ENCODE measurements at places on chromosomes 13 and 19.

GRCh38 chr19:31284621-31285020 lies 64.6 kb downstream of the TSHZ3 start:
- DNase-seq = no peak

GRCh38 chr13:40337651-40338050 lies 328.8 kb downstream of the FOXO1 start:
- DNase-seq = no peak

DNA sequence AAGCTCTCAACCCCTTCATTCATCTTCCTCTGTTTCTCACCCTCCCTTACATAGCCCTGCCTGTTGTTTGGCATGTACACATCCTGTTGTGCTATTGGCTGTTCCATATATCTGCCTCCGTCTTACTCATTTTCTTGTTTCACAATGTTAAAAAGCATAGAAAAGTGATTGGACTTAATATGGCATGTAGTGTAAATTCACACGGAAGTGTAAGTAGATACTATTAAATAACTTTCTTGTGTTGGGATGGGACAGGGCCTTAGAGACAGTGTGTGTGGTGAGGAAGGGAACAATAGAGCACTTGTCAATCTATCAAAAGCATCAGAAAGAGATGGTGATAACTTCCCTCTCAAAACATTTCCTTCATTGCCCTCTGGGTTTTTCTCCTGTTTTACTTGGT lies 12.3 kb downstream of the LMO7 start:
- no peak for DNase-seq

DNA sequence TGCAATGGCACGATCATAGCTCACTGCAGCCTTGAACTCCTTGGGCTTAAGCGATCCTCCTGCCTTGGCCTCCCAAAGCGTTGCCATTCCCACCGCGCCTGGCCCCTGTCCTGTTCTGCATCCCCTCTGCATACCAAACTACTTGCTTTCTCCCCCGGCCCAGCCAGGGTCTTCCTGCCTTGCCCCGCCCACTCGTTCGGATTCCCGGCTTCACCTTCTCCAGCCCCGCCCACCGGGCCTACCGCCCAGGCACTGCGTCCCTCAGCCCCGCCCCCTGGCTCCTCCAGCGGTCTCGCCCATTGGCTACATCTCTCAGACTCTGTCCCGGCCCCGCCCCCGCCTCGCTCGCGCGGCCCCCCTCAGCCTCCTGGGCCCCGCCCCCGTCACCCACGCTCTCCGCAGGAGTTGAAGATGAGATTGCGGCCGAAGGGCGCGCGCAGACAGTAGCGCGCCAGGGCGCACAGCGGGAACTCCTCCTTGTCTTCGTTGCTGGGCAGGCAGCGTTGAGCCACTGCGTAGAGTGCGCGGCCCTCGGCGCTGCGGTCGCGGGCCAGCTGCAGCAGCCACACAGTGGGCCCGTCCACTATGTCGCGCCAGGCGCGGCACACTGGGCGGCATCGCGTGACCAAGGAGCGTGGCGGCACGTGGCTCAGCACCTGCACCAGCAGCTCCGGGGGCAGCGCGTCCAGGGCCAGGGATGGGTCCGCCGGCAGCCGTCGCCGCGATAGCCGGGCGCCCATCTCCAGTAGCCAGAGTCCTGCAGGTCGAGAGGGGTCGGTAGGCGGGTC lies 19.0 kb downstream of the MRPS12 start:
- peak; percentile 79 for DNase-seq

- DNase-seq = no peak
Observed at GRCh38 chr19:37243206-37243632, 25.2 kb downstream of the ZNF383 start.

- no peak for DNase-seq
Observed at GRCh38 chr19:9636018-9636417, 15.0 kb upstream of the ZNF561 start.

GRCh38 chr19:52200044-52200443 lies 10.2 kb downstream of the PPP2R1A start:
- DNase-seq = no peak

- DNase-seq = no peak
Observed at GRCh38 chr13:25135896-25136295, 36.2 kb downstream of the AMER2 start.

- no peak for DNase-seq
Observed at GRCh38 chr13:47249266-47249665, 352.4 kb upstream of the HTR2A start.

GRCh38 chr13:40440990-40441820 lies 225.2 kb downstream of the FOXO1 start:
- DNase-seq = no peak

- DNase-seq = no peak
Observed at GRCh38 chr19:43560687-43561086, 14.6 kb downstream of the XRCC1 start.

GRCh38 chr13:36211567-36211966 lies 2.8 kb downstream of the SOHLH2 start:
- no peak for DNase-seq

DNA sequence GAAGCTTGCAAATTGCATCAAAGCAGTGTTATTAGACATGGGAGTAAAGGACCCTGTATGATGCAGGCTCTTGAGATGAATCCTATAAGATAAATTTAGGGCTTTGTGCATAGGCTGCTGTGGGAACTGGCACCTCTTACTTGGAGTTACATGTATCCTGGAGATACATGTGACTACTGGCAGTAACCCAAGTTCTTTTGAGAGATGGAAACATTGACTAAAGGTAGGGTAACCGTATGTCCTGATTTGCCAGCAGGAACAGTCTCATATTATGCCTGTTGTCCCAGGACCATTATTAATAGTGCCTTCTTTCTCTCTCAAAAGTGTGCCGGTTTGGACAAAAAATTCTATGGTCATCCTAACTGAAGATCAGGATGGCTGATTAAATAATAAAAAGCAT lies 195.4 kb downstream of the LACC1 start:
- DNase-seq = no peak

DNA sequence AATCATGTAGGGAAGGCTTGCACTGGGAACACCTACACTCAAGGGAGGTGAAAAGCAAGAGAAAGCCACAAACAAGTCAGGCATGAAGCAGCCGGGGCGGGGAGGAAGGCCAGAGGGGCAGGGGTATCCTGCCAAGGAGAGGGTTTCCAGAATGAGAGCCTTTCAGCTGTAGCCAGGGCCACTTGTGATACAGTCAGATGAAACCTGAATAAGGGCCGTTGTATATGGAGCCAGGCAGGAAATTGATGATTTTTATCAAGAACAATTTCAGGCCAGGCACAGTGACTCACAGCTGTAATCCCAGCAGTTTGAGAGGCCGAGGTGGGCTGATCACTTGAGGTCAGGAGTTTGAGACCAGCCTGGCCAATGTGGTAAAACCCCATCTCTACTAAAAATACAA lies 4.4 kb downstream of the TRPM4 start:
- no peak for DNase-seq

DNA sequence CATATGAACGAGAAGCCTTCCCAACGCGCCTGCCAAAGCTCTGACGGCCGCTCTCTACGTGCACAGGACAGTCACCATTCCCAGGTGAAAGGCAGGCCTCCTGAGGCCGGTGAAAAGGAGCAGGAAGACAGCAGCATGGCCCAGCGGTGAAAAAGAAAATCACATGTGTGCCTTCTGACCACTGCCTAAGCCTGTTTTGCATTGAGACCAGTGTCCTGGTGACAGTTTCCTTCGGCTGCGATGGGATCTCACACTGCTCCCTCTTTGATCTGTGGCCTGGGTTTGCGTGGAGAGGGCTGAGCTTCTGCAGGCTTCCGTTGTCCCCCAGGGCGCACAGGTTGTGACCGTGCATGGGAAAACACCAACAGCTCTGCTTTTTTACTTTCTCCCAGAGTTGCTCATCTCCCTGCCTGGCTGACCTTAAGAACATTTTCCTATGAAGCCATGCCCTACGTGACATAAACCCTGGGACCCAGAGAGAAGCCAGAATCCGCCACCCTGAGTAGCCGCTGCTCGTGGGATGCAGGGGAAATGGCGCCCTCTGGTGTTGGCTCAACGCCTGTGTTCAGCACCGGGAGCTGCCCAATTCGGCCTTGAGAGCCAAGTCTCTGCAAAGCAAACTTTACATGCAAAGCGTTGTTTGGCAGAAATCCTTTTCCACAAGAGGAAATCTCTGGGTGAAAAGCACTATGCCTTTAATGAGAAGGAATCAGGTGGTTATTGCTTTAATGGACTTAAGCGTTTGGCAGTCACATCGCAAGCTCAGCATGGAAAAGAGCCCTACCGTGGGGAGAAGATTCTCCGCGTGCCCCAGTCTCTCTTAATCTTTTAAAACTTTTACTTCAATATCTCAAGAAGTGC lies 112.2 kb upstream of the GPR12 start:
- DNase-seq = peak; percentile 36

- DNase-seq = no peak
Observed at GRCh38 chr19:45474606-45475521, 7.1 kb downstream of the FOSB start.

GRCh38 chr19:2524840-2525723 lies 49.2 kb downstream of the GADD45B start:
- no peak for DNase-seq

DNA sequence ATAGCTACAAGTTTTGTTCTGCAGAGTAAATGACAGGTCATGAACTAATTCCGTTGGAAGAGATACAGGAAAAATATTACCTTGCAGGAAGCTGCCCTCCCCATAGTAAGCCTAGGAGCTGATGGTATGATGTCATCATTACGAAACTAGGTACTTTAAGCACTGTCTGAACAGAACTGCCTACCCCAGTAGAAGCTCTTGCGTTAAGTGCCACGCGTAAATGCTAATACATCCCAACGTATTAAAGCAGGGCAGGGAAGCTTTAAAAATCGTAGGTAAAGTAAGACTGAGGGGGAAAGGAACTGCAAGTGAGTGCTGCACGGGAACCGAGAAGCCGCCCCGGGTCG lies 572 bp downstream of the UGGT2 start:
- no peak for DNase-seq

- DNase-seq = no peak
Observed at GRCh38 chr13:75512253-75512652, 25.4 kb downstream of the COMMD6 start.

- DNase-seq = no peak
Observed at GRCh38 chr19:16207490-16208025, 9.8 kb downstream of the AP1M1 start.

DNA sequence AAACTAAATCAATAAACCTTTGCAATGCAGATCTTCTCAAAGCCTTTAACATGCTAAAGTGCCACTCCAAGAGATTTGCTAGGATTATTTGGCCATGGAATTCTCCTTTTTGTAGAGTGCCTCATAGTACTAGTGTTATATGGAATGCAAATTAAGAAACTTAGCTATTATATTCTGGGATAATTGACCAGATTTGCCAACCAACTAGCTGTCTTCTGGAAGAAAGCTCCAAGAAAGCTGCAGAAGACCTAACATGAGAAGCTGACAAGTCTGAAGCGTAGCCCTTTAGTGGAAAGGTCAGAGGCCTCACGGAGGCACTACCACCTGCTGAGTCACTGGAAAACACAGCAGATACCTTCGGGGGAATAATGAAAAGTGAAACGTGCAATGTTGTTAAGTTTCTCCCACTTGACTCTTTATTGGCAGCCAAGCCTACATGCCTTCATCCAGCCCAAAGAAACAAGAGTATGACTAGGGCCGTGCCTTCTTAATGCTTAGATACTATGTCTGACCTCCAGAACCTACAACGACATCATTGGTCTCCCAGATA lies 29.8 kb upstream of the KATNAL1 start:
- DNase-seq = no peak

DNA sequence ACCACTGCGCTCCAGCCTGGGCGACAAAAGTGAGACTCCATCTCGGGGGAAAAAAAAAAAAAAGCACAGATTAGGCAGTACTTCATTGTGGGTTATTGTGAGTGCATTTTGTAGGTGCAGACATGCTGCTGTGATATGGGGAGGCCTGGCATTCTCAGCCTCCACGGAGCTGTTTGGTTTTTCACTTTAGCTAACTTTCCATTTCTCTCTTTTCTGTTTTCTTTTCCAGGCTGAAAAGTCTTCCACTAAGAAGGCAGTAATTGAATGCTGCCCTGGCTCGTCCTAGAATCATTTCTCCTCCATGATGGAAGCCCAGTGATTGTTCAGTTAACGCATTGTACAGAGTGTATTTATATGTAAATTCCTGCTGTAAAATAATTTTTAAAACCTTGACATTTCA lies 2.0 kb upstream of the WDR88 start:
- DNase-seq = no peak

- no peak for DNase-seq
Observed at GRCh38 chr13:29576581-29576980, 18.9 kb downstream of the SLC7A1 start.

DNA sequence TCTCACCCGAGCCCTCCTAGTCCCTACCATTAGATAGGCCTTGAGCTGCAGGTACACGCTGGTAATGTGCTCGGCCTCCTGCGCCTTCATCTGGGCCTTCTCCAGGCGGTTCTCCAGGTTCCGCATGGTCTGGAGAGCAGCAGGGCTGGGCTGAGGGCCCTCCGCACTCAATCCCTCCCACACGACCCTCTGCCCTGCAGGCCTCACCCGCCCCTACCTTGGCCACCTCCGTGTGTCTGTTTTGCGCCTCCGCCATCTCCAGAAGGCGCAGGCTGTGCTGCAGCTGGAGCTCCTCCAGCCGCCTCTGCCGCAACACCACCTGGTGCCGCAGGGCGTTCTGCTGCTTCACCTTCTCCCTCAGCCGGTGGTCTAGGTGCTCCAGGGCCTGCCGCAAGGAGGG lies 7.5 kb upstream of the RGL3 start:
- no peak for DNase-seq

- peak; percentile 47 for DNase-seq
Observed at GRCh38 chr19:30227661-30228112, 144.5 kb upstream of the ZNF536 start.

DNA sequence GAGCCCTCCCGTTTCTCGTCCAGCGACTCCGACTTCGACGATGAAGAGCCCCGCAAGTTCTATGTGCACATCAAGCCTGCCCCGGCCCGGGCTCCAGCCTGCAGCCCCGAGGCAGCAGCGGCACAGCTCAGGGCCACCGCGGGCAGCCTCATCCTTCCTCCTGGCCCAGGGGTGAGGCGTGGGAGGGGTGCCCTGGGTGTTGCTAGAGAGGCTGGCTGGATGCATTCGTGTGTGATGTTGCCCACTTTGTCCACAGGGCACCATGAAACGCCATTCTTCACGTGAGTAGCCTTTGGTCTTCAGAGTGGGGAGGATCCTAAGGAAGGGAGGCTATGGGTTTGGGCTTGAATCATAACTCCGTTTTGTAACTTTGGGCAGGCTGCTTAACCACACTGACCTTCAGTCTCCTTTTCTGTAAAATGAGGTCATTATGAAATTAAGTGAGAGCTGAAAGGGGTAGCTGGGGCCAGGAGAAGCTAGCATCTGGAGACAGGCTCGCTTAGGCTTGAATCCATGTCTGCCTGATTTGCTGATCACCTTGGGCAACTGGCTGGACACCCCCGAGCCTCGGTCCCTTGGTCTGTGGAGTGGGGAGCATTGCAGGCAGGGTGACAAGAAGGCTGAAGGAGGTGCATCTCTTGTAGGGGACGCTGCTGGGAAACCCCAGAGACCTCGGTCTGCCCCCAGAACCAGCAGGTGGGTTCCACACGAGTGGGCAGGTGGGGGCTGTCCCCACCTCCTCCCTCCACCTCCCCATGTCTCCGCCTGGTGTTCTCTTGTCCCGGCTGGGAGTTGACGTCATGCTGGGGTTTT lies 18.7 kb upstream of the B3GNT3 start:
- no peak for DNase-seq

Data from stimulated activated CD4-positive, alpha-beta T cell treated with anti-CD3 and anti-CD28 coated beads, Interleukin-1b, Interleukin-23, amount 100 ng/mL, for 24 hours (primary cell).